Activated naive CD4-positive, alpha-beta T cell treated with anti-CD3 and anti-CD28 coated beads for 36 hours (primary cell): ENCODE measurements at places on chromosomes 12 and 14.
A peak's percentile ranks its signal among the peaks of the same experiment; 100 is the strongest.

DNA sequence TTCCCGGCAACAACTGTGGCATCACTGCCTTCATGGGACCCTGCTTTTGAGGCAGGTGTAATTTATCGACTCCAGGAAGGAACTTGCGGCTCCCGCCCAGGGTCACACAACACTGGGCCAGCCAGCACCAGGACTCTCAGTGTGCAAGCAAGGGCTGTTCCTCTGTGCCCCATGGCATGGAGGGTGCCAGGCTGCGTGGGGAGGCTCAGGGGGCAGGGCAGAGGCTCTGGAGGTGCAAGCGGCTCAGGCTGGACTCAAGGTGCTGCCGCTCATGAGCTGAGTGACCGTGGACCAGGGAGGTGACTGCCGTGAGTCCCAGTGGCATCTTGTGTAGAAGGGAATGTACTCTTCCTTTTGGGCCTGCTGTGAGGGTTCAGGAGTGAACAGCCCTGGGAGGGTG lies 57.6 kb downstream of the SLC24A4 start:
- no peak for DNase-seq

DNA sequence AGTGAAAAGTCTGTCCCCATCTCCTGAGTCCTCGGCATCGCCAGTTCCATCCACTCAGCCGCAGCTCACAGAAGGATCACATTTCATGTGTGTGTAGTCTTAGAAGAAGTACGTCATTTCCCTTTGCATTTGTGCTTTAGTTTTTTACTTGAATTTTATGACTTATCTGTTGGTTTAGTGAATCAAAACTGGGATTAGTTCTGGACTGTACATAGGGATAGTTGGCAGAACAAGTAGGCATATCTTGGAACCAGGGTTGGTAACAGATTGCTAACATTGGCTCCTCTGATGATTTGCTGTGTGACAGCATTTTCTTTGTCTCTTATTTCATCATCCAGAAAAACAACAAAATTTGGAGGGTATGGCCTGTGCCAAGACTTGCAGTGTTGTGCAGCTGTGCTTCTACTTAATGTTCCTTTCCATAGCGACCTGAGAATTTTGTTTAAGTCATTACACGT lies 69.6 kb upstream of the AEBP2 start:
- no peak for DNase-seq

- no peak for DNase-seq
These were observed 146.8 kb upstream of the DIO2 start for GRCh38 chr14:80358112-80358511.

- DNase-seq, result no peak
These were observed 311 bp upstream of the LGR5 start for GRCh38 chr12:71439362-71439612.

- DNase-seq, result no peak
These were observed 56.5 kb upstream of the C14orf180 start for GRCh38 chr14:104522926-104523545.

DNA sequence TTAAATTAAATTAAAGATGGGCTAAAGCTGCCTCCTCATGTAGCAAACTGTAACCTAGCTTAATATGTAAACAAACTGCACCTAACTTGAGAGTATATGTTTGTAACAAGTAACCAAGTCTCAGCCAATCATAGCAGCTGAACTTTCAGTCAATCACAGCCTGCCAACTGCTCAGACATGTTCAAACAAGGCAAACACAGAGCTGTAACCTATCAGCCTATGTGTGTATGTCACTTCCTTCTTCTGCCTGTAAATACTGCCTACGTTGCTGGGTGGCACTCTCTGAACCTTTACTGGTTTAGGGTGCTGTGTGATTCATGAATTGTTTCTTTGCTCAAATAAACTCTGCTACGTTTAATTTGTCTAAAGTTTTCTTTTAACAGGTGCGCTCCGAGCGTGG lies 2.9 kb downstream of the SERPINA6 start:
- DNase-seq, result no peak

DNA sequence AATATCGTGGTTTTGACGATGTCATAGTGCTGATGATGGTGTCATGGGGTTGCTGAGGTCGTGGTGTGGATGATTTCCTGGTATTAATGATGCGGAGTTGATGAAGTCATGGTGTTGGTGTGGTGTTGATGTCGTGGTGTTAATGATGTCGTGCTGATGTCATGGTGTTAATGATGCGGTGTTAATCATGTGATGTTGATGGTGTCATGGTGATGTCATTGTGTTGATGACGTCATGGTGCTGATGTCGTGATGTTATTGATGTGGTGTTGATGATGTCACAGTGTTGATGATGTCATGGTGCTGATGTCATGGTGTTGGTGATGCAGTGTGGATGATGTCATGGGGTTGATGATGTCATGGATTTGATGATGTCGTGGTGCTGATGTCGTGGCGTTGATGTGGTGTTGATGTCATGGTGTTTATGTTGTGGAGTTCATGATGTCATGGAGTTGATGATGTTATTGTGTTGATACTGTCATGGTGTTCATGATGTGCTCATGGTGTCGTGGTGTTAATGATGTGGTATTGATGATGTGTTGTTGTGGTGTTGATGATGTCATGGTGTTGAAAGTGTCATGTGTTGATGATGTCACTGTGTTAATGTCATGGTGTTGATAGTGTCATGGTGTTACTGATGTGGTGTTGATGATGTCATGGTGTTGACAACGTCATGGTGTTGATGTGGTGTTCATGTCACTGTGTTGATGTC lies 48.5 kb upstream of the RIMBP2 start:
- peak; percentile 71 for DNase-seq

GRCh38 chr12:105721891-105722290 lies 391.4 kb downstream of the C12orf75 start:
- DNase-seq, result no peak

GRCh38 chr12:106329231-106329982 lies 26.9 kb downstream of the TCP11L2 start:
- DNase-seq, result no peak

DNA sequence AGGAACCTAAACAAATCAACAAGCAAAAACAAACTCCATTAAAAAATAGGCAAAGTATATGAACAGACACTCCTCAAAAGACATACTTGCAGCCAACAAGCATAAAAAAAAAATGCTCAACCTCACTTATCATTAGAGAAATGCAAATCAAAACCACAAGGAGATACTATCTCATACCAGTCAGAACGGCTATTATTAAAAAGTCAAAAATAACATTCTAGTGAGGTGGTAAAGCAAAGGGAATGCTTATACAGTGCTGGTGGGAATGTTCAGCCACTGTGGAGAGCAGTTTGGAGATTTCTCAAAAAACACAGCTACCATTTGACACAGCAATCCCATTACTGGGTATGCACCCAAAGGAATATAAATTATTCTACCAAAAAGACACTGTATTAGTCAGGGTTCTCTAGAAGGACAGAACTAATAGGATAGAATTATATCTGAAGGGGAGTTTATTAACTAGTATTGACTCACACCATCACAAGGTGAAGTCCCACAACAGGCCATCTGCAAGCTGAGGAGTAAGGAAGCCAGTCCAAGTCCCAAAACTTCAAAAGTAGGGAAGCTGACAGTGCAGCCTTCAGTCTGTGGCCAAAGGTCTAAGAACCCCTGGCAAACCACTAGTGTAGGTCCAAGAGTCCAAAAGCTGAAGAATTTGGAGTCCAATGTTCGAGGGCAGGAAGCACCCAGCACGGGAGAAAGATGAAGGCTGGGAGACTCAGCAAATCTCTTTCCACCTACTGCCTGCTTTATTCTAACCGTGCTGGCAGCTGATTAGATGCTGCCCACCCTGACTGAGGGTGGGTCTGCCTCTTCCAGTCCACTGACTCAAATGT lies 101.6 kb upstream of the KRAS start:
- no peak for DNase-seq

DNA sequence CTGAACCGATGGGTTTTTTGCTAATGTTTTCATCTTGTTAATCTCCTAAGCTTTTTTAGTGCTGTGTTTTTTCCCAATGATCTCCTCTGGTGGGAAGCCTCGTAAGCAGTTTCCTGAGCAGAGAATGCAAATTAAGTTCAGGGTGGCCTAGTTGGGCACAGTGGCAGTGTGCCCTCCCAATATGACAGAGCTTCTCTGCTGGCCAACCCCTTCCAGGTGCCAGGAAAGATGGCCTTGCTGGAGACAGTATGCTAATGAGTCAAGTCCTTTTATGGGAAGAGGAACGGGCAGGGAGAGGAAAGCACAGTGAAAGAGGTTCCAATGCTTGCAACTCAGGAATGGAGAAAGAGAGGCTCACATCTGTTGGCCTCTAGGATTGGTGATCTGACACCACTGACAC lies 115.8 kb downstream of the GCH1 start:
- no peak for DNase-seq

DNA sequence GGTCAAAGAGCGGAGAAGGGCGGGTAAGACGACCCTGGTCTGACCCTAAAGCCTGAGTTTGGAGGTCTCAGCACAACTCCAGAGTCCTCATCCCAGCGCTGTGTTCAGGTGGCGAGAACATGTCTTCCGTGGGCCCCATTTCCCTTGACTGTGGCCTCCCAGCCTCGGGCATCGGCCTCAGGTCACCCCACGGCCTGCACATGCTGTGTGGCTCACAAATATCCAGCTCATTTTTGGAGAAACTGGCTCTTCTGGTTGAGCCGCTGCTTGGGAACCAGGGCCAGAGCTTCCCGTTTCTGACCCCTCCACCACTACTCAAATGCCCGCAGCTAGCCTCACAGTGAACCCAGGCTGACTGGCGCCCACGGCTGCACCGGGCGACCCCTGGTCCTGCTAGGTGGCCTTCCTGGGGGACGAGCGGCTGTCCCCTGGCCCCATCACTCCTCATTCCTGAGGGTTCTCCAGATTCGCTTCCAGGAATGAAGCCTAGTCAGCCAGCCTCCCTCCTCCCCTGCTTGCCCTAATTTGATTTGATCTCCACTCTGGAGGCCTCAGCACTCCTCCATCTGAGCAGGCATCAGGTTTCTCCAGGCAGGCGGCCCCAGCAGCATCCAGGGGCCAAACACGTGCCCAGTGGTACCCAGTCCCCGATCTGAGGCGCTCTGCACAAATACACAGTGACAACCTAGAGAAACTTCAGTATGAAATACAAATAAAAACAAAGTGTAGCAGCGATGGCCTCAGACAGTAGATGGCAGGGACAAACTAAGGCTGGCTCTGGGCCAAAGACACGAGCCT lies 4.7 kb downstream of the P2RX2 start:
- no peak for DNase-seq

DNA sequence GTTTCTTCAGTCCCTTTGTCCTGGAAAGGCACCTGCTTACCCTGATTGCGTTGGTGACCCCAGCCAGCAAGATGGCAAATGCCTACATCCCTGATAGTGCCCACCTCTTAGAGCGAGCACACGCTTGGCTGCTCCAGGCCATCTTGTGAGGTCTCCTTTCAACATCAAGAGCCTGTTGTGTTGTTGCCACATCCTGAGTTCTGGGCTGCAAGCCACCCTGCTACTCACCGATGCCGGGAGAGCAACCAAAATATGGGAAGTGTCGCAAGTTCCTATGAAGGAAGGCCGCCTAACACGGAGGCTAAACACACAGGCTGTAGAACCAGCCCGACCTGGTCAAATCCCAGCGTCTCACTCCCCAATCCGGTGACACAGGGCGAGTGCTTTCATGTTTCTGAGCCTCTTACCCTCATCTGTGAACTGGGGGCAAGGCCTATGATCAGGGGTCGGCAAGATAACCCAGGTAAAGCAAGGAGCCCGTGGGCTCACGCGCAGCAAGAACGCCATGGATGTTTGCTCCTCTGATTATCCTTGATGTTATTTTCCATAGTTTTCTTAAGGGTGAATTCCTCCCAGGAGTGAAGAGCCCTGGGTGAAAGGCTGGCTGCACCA lies 98.4 kb downstream of the LGMN start:
- no peak for DNase-seq

GRCh38 chr12:33111850-33112249 lies 215.3 kb upstream of the PKP2 start:
- no peak for DNase-seq

GRCh38 chr12:45853550-45853949 lies 124.0 kb downstream of the ARID2 start:
- DNase-seq, result no peak

GRCh38 chr14:29007990-29008389 lies 241.4 kb downstream of the FOXG1 start:
- DNase-seq, result no peak

DNA sequence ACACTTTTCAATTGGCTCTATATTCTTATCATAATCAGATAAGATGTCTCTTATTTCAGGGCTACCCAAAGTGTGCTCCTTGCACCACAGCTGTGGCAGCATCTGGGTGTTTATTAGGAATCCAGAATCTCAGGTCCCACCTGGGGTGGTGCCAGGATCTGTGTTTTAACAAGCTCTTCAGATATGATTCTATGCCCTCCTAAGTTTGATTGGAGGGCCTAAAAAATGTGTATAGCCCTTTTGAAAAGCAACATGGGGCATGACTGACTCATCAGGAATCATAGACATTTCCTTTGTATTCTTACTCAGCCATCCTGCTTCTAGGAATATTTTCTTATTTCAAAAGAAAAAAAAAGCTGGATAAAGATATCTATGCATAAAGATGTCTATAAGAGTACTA lies 103.1 kb downstream of the HELB start:
- no peak for DNase-seq

DNA sequence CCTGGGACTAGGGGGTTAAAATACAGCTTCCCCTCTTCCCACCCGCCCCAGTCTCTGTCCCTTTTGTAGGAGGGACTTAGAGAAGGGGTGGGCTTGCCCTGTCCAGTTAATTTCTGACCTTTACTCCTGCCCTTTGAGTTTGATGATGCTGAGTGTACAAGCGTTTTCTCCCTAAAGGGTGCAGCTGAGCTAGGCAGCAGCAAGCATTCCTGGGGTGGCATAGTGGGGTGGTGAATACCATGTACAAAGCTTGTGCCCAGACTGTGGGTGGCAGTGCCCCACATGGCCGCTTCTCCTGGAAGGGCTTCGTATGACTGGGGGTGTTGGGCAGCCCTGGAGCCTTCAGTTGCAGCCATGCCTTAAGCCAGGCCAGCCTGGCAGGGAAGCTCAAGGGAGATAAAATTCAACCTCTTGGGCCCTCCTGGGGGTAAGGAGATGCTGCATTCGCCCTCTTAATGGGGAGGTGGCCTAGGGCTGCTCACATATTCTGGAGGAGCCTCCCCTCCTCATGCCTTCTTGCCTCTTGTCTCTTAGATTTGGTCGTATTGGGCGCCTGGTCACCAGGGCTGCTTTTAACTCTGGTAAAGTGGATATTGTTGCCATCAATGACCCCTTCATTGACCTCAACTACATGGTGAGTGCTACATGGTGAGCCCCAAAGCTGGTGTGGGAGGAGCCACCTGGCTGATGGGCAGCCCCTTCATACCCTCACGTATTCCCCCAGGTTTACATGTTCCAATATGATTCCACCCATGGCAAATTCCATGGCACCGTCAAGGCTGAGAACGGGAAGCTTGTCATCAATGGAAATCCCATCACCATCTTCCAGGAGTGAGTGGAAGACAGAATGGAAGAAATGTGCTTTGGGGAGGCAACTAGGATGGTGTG lies 1.9 kb downstream of the GAPDH start:
- no peak for DNase-seq

GRCh38 chr12:43416981-43417380 lies 135.0 kb downstream of the ADAMTS20 start:
- no peak for DNase-seq
